Prostate gland (tissue), 2 donors: ENCODE measurements at places on chromosomes 6 and 20. TPM values are rescaled to one million over a fixed set of nuclear protein-coding genes. Genes with fewer than 3 reads are reported as not detected.

DNA sequence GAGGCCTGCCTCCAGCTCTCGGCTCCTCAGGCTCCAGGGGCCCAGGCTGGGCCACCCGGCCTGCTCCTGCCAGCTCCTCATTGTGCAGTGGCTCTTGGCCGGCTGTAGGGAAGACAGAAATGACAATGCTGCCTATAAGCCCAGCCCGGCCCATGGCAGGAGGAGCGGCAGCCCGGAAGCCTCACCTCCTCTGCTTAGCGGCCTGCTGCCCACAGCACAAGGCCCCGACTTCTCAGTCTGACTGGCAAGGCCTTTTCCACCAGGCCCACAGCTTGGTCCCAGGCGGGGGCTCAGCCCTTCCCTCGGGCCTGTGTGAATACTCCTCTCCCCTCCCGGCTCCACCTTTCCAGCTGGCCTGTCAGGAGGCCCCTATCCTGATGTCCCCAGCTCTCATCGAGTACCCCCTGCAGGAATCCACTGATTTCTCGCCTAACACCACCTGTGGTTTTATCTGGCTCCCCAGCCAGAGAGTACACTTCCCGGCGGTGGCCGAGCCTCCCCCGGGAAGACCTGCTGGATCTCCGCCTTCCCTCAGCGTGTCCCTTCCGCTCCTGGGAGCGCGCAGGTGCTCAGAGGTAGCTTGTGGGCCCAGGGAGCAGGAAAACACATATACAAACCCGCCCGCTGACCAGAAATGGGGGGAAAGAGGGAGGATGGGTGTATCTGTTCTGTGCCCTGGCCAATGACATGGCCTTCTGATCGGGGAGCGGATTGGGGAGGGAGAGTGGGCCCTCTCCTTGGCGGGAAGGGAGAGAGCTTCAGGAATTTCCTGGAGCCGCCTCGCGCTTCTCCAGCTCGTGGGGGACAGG lies 963 bp downstream of the DDRGK1 start:
- DNase-seq: no peak

- DNase-seq: no peak
These were observed 85.4 kb upstream of the MYLIP start for GRCh38 chr6:16043171-16044135.

DNA sequence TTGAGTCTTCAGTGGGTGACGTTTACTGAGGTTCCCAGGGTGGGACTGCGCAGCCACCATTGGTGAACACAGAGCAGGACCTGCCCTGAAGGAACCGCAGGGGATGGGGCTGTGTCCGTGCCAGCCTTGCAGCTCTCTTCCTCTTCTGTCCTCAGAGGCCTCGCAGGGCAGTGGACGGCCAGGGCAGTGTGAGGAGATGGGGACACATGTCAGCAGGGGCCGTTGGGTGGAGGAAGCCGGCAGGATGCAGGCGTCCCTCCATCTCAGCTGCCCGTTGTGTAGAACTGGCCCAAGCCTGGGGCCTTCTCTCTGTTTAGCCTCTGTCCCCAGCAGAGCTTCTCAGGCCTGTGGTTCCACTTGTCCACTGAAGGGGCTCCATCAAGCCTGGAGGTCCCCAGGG lies 53.6 kb upstream of the SMOC2 start:
- DNase-seq: no peak

Gene NOX3
- total RNA-seq: not detected

GRCh38 chr6:2222275-2222842 lies 23.0 kb downstream of the GMDS start:
- no peak for DNase-seq

DNA sequence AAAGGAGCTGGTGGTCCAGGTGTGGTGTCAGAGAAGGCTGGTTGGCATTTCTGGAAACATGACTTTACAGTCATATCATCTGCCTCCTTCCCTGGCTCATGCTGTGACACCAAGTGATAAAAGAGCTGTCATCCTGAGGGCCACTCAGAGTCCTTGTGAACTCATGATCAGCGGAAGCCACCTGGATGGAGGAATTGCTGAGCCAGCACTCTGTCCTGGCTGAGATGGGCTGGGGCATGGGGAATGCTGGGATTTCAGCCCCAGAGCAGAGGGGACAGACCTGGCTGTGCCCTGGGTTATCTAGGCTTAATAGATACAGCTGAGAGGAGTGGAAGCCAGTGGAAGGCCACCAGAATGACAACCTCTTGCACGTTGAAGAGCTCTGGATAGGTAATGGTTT lies 214.3 kb downstream of the DHX35 start:
- no peak for DNase-seq

GRCh38 chr6:84333842-84334241 lies 106.4 kb upstream of the CEP162 start:
- no peak for DNase-seq

DNA sequence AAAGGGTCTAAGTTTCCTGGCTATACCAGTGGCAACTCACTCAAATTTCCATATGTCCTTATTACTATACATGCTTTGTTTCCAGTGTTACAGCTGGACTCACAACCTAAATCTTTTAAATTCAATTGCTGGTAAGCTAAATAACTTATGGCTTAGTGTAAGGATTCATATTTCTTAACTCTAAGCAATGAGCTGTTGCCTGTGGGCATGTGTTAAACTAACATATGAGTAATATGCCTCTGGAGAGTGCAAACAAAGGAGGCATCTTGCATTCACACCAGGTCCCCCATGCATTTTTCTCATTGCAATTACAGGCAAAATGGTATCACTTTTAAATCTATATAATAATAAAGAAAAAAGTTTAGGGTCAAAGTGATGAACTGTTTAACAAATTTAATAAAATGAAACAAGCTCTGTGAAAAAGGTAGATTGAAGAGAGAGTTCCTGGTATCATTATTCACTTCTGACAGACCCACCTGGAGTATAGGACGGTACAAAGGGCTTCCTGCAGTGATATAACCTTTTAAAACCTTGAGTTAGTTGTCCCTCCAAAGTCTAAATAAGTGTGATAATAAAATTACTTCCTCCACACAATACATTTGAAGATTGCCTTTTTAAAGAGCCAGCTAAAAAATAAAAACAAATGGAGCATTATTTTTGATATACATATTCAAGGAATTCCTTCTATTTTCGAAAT lies 57.6 kb upstream of the HMGCLL1 start:
- no peak for DNase-seq

Gene BEND6
- 3.2 TPM for total RNA-seq

Gene NHLRC1
- total RNA-seq: 2.7 TPM

Gene PRPH2
- 0.27 TPM for total RNA-seq

DNA sequence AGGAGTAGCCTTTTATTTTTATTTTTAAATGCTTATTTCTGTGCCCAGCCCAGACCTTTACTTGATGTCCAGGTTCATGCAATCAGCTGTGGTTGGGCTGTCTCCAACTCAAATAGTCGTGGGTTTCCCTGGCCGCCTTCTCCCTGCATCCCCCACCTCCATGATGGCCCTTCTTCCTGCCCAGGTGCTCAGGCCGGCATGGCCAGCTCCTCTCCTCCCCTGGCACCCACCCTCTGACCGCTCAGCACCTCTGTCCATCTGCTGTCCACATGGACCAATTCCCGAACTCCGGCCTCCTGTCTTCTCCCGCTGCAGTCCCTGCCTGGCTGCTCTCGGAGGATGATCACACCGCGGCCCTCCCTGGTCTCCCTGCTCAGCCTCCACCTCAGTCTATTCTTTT lies 81.2 kb upstream of the SULF2 start:
- no peak for DNase-seq

GRCh38 chr20:34388000-34388399 lies 24.9 kb downstream of the ITCH start:
- DNase-seq: no peak

- DNase-seq: no peak
These were observed 5.9 kb downstream of the CD2AP start for GRCh38 chr6:47483516-47483852.

GRCh38 chr6:168117942-168118341 lies 38.9 kb upstream of the FRMD1 start:
- DNase-seq: no peak

Gene ARHGAP40
- total RNA-seq: 4.5 TPM

DNA sequence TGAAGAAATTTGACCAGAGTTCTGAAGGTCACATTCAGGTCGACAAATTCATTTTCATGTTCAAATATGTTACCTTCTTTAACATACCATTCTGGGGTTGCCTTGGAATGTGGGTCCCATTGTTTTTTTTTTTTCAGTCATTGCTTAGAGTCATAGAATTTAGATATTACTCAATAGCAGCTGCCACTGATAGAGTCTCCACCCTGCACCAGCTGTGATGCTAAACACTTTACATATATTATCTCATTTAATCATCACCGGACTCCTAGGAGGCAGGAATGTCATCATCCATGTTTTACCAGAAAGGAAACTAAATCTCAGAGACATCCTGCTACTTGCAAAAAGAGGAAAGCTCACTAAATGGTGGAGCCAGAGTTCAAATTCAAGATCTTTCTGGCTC lies 204.7 kb downstream of the ESR1 start:
- no peak for DNase-seq

GRCh38 chr6:139600919-139601475 lies 226.5 kb upstream of the CITED2 start:
- DNase-seq: no peak

Gene GSTA3
- total RNA-seq: 20.2 TPM

Gene SYNDIG1
- total RNA-seq: 4.5 TPM

GRCh38 chr6:72149715-72150114 lies 263.4 kb downstream of the RIMS1 start:
- no peak for DNase-seq

DNA sequence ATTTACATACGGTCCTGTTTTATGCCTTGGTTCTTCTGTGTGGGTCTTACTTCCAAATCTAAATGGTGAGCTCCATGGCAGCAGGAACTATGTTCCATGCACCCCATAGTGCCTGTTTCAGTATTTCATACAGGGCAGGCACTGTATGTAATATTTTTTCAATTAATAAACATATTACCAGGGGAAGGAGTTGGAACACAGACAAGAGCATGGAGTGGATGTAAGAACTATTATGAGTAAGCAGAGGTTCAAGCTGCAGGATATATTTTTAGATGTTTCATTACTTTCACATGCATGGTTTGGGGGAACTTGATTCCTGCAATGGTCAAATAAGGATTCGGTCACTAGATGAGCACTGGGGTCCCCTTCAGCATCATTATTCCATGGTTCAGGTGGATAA lies 108.3 kb downstream of the KIF13A start:
- DNase-seq: no peak

- no peak for DNase-seq
These were observed 7.9 kb upstream of the GMNN start for GRCh38 chr6:24766680-24767462.

DNA sequence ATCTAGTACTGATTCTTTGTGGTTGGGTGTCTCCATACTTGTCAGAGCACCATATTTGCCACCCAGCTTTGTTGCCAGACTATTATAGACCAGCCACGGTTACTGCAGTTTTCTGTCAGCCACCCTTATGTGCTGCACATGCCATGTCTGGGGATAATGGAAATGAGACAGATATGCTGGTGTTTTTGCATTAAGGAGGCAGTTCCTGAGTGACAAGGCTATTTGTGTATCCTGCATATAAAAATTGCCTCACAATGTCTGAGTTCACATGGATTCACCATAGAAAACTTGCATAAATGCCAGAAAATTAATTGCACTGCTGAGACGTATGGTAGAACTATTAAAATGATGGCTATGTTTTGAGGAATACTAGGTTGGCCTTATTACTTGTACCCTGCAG lies 51.8 kb downstream of the NKAIN2 start:
- no peak for DNase-seq

Gene SMLR1
- not detected for total RNA-seq

DNA sequence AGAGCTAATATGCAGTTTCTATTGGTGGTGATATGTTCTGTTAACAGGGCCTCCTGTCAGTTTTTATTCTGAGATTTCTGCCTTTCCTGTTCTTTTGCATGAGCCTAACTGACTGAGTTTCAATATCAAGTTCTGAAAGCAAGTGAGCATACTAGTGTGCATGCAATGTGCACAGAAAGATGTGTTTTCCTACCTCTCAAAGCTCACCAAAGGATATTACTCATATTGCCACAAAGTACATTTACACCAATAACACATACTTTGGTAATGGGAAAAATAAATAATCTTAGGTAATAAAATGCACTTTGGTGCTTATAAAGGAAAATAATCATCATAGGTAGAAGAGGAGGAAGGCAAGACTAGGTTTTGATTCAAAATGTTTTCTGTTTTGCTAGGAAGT lies 195.0 kb downstream of the KHDC1L start:
- no peak for DNase-seq

GRCh38 chr6:1527073-1527457 lies 82.7 kb upstream of the FOXC1 start:
- peak; percentile 77 for DNase-seq

GRCh38 chr6:137827977-137828810 lies 38.9 kb upstream of the TNFAIP3 start:
- no peak for DNase-seq

DNA sequence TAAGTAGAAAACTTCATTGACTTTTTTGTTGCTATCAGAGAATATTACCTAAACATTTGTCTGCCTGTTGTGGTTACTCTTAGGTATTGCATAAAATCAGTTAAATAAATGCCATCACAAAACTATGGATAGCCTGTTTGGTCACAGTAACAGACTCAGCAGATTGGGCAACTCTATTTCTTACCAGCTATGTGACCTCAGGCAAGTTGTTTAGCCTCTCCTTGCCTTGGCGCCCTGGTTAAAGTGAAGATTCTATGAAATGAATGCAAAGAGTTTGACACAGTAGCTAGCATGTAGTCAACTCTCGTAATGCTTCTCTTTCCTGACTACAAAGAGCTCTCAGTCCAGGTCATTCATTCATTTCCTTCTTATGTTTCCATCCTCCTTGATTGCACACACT lies 82.5 kb upstream of the ID4 start:
- DNase-seq: no peak

- peak; percentile 57 for DNase-seq
These were observed 127.2 kb upstream of the SUPT3H start for GRCh38 chr6:45504947-45505346.

DNA sequence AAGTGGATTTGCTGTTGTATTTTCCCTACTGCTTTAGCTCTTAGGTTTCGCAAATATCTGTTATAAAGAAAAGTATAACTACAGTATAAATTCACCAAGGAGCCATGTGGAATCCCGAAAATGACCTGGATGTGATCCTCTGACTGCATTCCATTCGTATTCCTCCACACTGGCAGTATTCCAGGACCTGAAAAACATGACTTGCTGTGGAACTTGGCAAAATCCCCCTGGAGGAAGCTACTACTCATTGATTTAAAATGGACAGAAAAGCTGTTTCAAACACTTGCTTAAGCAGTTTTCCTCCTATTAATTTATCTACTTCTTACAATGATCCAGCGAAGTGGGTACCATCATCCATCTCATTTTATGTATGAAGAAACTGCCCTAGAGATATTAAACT lies 13.3 kb upstream of the ENPP5 start:
- DNase-seq: no peak

DNA sequence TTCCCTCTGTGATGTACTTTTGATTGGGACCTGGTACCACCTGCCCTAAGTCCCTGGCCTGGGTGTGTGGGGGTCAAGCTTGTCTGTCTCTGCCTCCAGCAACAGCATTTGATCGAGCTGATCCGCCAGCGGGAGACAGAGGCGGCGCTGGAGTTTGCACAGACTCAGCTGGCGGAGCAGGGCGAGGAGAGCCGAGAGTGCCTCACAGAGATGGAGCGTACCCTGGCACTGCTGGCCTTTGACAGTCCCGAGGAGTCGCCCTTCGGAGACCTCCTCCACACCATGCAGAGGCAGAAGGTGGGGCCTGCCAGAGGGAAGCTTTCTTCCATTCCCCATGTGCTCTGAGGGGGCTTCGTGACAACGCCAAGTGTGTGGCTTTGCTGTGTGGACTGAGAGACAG lies 5.4 kb downstream of the GID8 start:
- DNase-seq: no peak

- DNase-seq: no peak
These were observed 226.4 kb downstream of the TBC1D7 start for GRCh38 chr6:13101985-13102384.

Gene C6orf58
- not detected for total RNA-seq

GRCh38 chr6:2984738-2985406 lies 13.5 kb upstream of the SERPINB6 start:
- no peak for DNase-seq
